ENCODE measurements at places on chromosomes 1 and 21. TPM values are rescaled to one million over a fixed set of nuclear protein-coding genes. Genes with fewer than 3 reads are reported as not detected.

- peak; percentile 31 for DNase-seq
Measured at GRCh38 chr1:243447347-243447746, 191.5 kb downstream of the SDCCAG8 start.

- DNase-seq, result no peak
Measured at GRCh38 chr1:109083501-109083900, 7.1 kb upstream of the TMEM167B start.

DNA sequence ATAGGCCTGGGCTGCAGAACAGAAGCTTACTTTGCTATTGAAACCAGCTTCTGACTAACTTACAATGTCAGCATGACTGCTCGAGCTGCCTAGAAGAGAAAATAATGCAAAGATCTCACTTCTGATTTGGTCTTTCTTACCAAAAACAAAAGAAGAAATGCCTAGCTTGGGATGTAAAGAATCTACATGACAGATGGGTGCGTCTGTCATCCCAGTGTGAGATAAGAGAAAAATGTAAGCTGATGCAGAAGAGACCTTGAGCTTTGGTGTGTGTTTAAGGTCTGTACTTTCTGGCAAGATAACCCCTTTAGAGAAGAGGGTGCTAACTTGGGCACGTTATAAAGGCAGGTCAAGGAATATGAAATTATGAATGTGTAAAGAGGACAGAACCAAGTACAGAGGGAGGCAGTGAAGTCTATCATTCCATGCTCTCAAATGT, 3.6 kb downstream of the FAM20B start:
- no peak for DNase-seq

DNA sequence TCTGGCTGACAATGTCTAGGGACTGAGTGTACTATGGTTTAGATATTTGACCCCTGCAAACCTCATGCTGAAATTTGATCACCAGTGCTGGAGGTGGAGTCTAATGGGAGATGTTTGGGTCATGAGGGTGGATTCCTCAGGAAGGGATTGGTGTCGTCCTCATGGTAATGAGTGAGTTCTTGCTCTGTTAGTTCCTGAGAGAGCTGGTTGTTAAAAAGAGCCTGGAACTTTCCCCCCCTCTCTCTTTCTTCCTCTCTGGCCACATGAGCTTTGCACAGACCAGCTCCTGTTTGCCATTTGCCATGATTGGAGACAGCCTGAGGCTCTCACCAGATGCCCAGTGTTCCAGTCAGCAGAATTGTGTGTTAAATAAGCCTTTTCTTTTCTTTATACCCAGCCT, 36.6 kb upstream of the CNIH3 start:
- peak; percentile 83 for DNase-seq

GRCh38 chr1:234484991-234485739, 6.2 kb upstream of the TARBP1 start:
- DNase-seq, result no peak

- DNase-seq, result no peak
Measured at GRCh38 chr1:57307392-57308170, 116.3 kb downstream of the DAB1 start.

GRCh38 chr1:2941040-2941439, 80.2 kb upstream of the ACTRT2 start:
- no peak for DNase-seq

DNA sequence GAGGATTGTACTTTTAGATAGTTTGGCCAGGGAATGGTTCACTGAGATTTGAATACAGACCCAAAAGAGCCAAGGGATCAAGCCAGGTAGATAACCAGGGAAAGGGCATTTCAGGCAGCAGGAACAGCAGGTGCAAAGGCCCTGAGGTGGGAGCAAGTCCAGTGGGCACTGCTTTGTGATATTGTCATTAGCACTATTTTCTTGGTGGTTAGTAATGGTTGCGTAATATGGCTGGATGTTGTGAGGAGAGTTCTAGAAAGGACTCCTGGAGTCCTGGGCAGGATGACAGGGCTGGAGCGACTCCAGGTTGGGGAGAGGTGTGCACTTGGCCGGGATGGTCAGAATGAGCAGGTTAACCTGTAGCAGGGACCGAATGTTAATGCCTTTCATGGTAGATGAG, 4.4 kb downstream of the AZIN2 start:
- DNase-seq, result no peak

The PIAS3 gene
- total RNA-seq, result 28.1 TPM

GRCh38 chr21:37036177-37036576, 29.7 kb downstream of the RIPPLY3 start:
- no peak for DNase-seq

- no peak for DNase-seq
Measured at GRCh38 chr1:47859092-47859743, 138.0 kb downstream of the TRABD2B start.

DNA sequence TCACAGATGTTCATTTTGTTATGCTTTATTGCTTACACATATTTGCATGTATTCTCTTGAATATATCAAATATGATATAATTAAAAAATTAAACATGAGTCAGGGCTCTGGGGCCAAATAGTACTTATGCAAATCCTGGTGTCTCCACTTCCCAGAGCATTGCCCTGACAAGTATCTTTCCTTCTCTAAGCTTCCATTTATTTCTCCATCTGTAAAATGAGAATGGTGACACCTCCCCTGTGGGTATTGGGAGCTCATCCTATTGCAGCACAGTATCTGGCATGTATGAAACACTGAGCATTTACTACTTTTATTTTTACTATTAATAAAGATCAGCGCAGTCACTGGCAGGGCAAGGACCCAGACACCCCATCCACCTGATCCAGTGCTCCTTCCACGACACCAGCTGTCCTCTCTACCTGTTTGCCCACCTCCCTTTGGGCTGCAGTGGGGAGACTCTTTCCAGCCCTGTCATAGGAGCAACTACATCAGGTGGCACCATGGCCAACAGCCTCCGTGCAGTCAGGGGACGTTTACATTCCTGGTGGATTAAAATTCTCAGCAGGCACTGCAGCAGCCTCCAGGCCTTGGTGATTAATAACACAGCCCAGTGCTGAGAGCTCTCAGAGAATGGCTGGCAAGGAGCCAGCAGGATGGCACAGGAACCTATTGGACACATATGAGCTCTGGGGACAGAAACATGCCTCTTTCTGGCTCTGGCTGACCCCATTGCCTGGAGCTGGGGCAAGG, 113.0 kb downstream of the DMRTB1 start:
- DNase-seq, result peak; percentile 87

GRCh38 chr1:162538815-162539431, 22.6 kb upstream of the UAP1 start:
- DNase-seq, result peak; percentile 54

GRCh38 chr1:175503538-175503937, 239.9 kb downstream of the TNR start:
- no peak for DNase-seq

The LCE7A gene
- total RNA-seq, result not detected

GRCh38 chr21:28283641-28284490, 708.8 kb downstream of the LTN1 start:
- peak; percentile 47 for DNase-seq

GRCh38 chr1:3884966-3885365, 15.1 kb downstream of the C1orf174 start:
- DNase-seq, result no peak

The LCK gene
- total RNA-seq, result not detected

DNA sequence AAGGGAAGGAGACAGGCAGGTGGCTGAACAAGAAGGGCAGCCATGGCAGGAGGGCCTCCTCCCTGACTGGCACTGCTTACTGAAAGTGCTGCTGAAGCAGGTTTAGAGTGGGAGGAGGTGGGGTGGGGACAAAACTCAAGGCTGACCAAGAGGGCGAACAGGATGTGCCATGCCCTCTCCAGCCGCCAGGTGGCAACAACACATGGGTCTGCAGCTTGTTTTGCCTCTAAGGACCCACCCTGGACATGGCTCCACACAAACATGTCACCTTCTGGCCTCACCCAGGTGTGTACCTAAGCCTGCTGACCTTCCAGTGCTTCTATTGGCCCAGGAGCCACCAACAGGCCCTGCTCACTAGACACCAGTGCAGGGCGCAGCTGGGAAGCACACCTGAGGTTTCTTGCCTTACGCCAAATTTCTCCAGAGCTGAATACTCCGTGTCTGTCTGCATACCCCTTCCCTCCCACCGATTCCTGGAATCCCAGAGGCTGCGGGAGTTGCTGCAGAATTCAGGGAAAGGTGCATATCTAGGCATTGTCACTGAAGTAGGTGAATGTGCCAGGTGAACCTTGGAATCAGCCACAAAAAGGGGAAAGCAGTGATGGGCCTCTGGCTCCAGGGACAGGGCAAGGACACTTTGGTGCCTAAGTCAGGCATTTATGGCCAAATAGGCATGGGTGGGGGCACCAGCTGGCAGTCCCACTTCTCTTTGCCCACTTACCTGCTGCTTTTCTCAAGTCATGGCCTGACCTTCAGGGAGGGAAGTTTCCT, 5.3 kb downstream of the PSRC1 start:
- peak; percentile 76 for DNase-seq

GRCh38 chr1:183073320-183073719, 50.1 kb downstream of the LAMC1 start:
- DNase-seq, result no peak

DNA sequence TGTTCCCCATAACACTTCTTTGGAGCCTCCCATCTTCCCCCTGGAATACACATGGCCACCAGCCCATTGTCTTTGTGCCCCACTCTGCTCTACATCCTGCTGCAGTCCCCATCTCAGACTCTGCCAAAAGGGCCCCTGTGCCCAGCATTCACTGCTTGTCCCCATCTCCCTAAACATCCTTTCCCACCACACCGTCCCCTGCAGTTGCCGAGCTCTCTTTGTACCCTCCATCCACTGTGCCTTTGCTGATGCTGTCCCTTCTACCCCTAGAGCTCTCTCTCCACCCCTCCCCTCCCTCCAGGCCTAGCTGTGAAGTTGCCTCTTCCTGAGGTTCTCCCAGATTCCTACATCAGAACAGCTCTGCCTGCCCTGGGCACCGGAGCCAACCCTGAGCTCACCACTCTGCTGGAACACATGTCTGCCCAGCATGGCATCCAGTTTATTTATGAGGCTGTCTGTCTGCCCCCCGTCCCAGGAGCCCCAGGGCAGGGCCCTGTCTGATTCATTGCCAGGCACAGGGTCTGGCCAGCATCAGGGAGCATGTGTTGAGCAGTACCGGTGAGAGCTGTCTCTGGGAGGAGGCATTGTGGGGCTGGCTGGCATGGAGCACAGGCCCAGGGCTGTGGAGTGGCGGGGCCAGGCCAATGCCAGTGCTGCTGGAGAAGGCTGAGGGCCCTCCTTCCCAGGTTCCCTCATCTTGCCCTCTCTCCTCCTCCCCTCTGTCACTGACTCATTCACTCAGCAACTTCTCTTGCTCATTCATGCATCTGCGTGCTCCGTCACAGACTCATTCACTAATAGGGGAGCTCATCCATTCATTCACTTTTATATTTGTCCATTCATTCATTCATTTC, 28.8 kb downstream of the EDN2 start:
- DNase-seq, result peak; percentile 68

GRCh38 chr21:29025328-29025713, 853 bp downstream of the USP16 start:
- no peak for DNase-seq

The TMCO2 gene
- not detected for total RNA-seq

- no peak for DNase-seq
Measured at GRCh38 chr1:90706437-90707362, 10.4 kb downstream of the BARHL2 start.

The TTC13 gene
- 37.8 TPM for total RNA-seq

DNA sequence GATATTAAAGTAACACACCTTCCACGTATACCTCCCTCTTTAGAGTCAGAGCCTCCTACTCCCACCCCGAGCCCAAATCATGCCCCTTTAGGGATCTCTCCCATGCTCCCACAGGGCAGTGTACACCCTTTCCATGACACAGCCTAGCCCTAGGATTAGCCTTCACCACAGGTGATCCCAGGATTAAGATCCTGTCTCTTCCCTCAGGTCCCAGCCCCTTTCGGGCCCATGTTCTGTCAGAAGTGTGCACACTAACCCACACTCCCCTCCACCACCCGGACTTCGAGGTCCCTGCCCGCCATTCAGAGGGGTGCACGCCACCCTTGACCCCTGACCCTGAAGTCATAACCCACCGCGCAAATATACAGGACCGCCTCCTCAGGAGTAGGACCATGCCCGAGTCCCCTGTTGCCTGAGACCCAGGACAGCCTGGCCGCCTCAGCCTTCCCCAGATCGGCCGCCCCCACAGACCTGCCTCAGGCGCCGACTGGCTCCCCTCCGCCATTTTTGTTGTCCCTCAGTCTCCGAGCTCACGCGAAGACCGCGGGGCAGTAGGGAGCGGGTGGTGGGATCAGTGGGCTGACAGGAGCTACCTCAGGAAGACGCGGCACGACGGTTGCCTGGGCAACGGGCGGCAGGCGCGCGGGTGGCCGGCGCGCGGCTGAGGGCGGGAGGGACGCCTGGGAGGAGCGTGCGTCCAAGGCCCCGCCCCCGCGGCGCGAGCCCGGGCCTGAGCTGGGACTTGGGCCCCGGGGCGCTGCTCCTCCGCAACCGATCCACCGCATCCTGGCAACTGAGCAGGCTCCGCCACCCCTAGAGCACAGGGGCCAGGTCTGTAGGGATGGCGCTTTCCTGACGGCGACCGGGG, at the start of gene AGBL4:
AGBL4 (minus strand) TSS at position 663 of the 868 bp plus-strand sequence.
- DNase-seq, result no peak

GRCh38 chr1:242428399-242429190, 95.9 kb downstream of the PLD5 start:
- DNase-seq, result no peak

- DNase-seq, result no peak
Measured at GRCh38 chr1:36922593-36923426, 111.5 kb downstream of the GRIK3 start.

The HSPA13 gene
- total RNA-seq, result 38.1 TPM

The OR2L2 gene
- total RNA-seq, result not detected

DNA sequence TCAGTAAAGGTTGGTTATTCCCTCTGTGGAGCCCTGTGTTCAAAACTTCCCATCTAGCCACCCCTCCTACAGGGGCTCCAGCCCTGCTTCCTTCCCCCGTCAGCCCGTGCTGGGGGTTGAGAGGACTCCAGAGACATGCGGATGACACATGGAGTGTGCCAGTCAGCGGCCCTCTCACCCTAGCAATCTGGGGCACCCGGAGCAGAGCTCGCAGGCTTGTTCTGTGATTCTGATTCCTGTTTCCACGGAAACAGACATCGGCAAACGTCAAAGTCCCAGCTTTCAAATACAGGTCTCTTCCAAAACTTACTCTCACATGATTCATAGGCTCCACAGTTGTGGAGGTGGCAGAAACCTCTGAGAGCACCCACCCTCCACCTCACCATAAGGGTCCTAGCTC, 9.8 kb upstream of the SSBP3 start:
- no peak for DNase-seq

DNA sequence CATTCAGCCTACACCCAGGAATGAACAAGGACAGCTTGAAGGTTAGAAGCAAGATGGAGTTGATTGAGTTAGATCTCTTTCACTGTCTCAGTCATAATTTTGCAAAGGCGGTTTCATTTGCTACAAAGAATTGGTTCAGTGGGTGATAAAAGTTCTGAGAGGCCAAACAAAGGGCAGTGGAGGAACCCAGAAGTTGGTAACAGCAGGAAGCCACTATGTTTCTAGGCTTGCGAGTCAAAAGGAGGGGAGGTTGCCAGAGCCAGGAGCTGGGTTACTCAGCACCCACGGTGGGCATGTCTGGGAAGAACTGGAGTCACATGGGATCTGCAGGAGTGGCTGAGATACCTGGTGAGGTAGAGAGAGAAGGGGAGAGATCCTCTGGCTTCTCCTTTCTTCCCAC, 64.2 kb upstream of the MRPS6 start:
- no peak for DNase-seq

- DNase-seq, result no peak
Measured at GRCh38 chr1:79375352-79375751, 368.8 kb upstream of the ADGRL4 start.

GRCh38 chr1:169163059-169163458, 56.6 kb downstream of the ATP1B1 start:
- no peak for DNase-seq

Measured in myocyte (in vitro differentiated cells).